ENCODE measurements at places on chromosomes 4 and X.

DNA sequence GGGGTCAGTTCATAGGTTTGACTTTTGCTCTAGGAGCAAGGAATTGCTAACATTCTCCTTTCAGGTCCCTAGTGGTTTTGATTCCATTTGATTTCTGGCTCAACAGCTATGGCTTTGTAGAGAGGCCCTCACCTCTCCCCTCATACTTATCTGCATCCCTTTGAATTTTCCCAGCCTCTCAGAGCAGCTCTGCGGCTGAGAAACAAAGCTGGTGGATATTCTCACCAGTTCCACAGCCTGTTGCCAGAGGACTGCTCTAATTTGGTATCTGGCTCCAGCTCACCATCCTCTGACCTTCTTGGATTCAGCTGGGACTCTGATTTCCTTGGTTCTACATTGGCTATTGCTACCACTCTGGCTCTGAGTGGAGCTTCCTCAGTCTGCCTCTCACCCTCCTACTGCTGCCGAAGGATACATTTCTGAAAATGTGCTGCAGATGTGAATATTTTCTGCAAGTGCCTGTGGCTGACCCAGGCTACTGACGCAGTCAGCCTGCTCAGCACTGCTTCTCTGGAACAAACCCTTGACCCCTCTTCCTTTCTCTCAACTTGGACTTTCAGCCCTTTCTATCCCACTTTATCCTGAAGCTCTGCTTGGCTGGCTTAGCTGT lies 110.9 kb upstream of the ENPEP start:
- no peak for DNase-seq

GRCh38 chrX:135595543-135595942 lies 75.1 kb downstream of the INTS6L start:
- DNase-seq: no peak

GRCh38 chrX:139738581-139738980 lies 30.6 kb upstream of the MCF2 start:
- no peak for DNase-seq

- no peak for DNase-seq
These were observed 215.8 kb upstream of the LEF1 start for GRCh38 chr4:108384544-108384943.

DNA sequence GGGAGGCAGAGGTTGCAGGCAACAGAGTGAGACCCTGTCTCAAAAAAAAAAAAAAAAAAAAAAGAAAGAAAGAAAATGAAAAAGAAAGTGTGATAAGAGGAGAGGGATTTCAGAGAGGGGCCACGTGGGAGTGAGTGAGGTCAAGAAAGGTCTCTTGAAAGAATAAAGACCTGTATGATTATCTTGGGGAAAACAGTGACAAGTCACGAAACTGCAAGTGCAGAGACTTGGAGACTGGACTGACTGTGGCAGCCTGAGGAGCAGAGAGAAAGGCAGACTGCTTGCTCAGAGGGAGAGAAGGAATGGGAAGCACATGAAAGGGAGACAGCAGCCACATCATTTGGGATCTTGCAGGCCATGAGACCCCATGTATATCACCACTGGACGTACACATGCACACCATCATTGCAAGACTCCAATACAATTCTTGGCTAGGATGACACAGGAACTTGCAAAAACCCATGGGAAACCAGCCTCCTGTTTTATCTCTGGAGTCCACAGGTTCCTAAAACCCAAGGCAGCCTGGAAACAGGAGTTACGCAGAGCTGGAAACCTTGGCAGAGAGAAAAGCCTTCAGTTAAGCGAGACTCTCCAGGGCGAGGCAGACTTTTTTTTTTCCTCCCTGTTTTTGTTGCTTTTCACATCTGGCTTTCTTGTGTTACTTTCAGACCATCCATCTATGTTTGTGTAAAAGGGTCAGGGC lies 207.0 kb upstream of the TBL1X start:
- DNase-seq: no peak

GRCh38 chr4:158213466-158213865 lies 3.2 kb downstream of the TMEM144 start:
- no peak for DNase-seq

GRCh38 chrX:150313514-150313913 lies 49.6 kb upstream of the MAMLD1 start:
- DNase-seq: no peak

DNA sequence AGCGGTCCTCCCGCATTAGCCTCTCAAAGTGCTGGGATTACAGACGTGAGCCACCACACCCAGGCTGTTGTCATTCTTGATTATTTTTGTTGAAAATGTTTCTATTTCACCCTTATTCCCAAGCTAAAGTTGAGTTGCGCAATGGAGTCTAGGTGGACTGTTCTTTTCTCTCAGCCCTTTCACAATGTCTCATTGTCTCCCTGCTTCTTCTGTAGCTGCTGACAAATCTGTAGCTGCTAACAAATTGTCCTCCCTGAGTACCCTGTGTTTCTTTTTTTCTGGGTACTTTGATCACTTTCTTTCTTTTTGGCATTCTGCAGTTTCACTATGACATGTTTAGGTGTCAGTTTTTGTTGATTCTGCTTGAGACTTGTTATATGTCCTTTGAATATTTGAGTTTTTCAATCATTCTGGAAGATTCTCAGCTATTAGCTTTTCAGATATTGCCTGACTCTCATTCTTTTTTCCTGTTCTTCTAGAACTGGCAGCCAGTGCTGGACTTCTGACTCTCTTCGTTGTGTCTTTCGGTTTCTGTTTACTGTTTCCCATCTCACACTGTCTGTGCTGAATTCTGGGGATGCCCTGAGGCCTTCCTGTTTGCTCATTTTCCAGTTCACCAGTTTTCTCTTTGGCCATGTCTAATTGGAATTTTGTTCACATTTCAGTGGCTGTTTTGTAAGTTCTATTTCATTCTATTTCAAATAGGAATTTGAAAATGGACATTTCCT lies 6.6 kb downstream of the ABCD1 start:
- DNase-seq: no peak

DNA sequence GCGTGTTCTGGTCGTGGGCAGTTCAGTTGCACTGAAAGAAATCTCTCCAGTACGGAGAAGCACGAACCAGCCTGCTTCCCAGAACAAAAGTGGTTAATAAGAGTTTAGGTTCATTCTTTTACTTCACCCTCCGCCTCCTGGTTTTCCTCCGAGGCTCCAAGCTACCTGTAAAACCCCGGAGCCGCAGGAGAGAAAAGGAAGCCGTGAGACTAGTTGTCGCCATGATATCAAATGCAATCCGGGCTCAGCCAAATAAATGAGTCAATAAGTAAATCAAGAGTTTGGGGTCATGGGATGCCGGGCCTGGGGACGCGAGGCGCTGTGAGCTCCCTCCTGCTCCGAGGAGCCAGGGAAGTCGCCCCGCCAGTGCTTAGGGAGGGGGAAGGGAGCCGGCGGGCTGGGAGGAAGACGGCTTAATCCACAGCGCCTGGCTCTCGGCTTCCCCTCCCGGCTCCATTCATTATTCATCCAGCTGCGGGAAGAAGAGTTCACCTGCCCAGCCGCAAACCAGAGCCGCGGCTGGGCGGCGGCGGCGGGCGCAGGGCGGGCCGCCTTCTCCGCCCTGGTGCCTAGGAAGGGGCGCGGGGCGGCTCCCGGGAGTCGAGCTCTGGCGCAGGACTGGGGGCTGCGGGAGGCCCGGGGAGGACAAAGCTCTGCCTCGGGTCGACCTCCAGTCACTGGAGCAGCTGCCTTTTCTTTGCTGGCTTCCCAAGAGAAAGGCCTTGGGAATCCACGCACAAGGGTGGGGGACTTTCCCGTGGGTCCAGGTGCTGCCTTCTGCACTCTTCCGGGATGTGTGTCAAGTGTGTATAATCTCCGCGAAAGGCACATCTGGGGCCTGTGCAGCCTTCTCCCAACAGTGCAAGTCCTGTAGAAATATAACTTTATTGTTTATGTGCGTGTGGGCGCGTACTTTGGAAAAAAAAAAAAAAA lies 1.7 kb downstream of the FRAS1 start:
- no peak for DNase-seq

- DNase-seq: no peak
These were observed 1201.9 kb downstream of the STIM2 start for GRCh38 chr4:28062562-28062961.

DNA sequence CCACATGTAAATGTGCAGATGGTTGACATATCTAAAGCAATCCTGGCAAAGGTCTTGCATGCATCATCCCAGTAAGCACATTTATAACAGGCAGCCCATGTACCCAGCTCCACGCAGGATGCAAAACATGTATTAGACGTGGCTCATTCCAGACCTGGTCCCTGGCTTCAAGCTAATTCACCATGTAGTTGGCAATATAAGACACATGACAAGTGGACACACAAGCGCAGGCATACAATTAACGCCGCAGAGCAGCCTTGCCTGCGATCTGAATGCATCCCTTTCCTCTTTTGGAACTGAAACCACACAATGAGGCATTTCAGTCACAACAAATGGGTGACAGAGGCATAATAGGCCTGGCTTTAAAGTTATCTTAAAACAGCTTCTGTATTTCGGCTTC lies 114.5 kb upstream of the TRIM2 start:
- no peak for DNase-seq

DNA sequence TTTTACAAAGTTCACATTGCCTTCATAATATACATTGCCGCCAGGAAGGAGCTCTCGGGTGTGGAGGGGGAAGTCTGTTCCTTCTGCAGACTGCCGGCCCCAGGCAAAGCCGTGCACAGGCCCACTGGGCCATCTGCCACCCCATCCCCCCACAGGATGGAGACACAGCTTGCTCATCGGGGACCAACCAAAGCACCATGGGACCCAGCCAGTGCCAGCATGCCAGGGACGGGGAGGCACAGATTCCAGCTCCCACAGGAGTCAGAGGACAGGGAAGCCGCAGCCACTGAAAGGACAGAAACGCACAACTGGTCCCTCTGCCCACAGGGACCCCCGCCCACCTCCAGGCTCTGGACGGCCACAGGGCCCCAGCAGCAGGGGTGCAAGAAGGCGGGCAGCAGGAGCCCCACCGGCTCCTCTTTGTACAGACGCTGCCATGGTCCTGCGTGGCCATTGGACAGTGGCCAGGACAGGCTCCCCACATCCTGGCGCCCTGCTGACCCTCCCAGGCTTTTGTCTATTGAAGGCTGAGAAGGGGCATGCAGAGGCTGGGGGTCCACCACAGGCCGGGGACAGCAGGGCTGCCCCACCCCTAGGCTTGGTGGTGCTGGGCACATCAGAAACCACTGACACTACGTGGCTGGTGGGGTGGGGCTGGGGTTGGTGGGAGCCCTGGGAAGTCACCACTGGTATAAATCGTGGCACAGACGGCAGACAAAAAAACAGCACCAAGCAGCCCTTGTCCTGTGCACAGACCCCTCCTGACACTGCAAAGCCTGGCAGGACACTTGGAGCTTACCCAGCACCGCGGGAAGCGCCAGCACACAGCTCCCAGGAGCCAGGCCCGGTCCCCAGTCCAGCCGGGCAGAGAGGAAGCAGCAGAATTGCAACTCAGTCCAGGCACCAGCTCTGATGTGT lies 89.0 kb downstream of the FAM53A start:
- no peak for DNase-seq

GRCh38 chr4:105989485-105990242 lies 94.4 kb downstream of the NPNT start:
- no peak for DNase-seq

- DNase-seq: no peak
These were observed 126.0 kb upstream of the LDB2 start for GRCh38 chr4:17024425-17024824.

GRCh38 chr4:41215155-41215554 lies 813 bp upstream of the APBB2 start:
- DNase-seq: no peak

DNA sequence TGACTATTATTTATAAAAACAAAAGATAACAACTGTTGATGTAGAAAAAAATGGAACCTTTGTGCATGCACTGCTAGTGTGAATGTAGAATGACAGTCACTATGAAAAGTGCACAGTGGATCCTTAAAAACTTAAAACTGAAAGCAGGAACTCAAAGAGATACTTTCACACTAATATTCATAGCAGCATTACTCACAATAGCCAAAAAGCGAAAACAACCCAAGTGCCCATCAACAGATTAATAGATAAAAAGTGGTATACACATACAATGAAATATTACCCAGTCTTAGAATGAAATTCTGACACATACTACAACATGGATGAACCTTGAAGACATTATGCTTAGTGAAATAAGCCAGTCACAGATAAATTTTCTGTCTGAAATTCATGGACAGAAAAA lies 23.8 kb downstream of the CENPC start:
- DNase-seq: no peak

DNA sequence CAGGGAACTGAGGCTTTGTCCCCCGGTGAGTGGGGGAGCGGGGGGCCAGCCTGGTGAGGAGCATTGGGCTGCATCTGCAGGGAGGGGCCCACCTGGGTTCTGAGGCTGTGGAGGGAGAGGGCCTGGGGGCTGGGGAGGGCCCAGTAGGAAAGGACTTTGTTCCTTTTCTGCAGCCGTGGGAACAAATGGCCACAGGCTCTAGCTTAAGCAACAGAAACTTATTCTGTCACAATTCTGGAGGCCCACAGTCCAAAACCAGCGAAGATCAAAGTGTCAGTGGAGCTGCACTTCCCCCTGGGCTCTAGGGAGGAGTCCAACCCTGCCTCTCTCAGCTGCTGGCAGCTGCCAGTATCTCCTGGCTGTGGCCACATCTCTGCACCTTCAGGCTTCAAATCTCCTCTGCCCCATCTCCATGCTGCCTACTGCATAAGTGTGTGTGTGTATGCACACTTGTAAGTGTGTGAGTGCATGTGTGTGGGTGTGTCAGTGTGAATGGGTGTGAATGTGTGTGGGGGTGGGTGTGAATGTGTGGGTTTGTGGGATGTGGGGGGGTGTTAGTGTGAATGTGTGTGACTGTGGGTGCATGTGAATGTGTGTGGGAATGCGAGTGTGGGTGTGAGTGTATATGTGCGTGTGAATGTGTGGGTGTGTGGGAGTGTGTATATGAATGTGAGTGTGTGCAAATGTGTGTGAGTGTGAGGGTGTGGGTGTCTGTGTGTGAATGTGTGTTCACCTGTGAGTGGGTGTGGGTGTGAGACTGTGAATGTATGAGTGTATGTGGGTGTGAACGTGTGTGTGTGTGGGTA lies 204.5 kb upstream of the PSAPL1 start:
- DNase-seq: no peak

GRCh38 chrX:124534536-124534935 lies 188.2 kb downstream of the SH2D1A start:
- DNase-seq: no peak

- DNase-seq: peak; percentile 26
These were observed 125.7 kb upstream of the NAP1L5 start for GRCh38 chr4:88823058-88823919.

DNA sequence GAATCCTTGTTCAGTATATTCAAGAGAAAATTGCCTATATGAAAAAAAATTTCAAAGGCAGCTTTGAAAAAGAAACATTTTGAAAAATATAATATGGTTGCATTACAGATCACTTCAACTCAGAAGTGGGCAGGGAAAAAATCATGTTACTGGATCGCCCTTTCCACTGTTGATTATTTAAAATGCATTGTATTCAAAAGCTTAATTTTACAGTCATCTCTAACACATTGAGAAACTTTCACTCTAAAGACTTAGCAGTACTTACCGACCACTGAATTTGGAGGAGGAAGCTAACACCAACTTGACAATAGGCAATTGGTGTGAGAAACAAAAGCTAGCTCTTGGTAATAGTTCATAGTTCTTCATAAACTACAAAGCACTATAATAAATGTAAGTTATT lies 101.9 kb downstream of the CEP135 start:
- no peak for DNase-seq

GRCh38 chrX:9318766-9319165 lies 146.1 kb upstream of the TBL1X start:
- DNase-seq: no peak

Data from activated T-helper 1 cell treated with anti-CD3 and anti-CD28 coated beads, Interleukin-2, amount 50 U/mL, for 16 hours (primary cell).